ENCODE measurements at places on chromosomes 1 and 21. TPM values are rescaled to one million over a fixed set of nuclear protein-coding genes. Genes with fewer than 3 reads are reported as not detected.

The CCDC28B gene
- total RNA-seq = 25.3 TPM

The WNT3A gene
- not detected for total RNA-seq

The COL11A1 gene
- total RNA-seq = 2.3 TPM

The OR2T2 gene
- not detected for total RNA-seq

The ZNF683 gene
- not detected for total RNA-seq

The FOXJ3 gene
- 15.0 TPM for total RNA-seq

The CXADR gene
- 26.6 TPM for total RNA-seq

The CYP4X1 gene
- 0.32 TPM for total RNA-seq

The HFM1 gene
- total RNA-seq = 0.32 TPM

The FMOD gene
- 0.76 TPM for total RNA-seq

All from epithelial cell of umbilical artery (primary cell).